ENCODE measurements at places on chromosomes 2 and 18. TPM values are rescaled to one million over a fixed set of nuclear protein-coding genes. Genes with fewer than 3 reads are reported as not detected.

GRCh38 chr2:235949567-235950472, 218.4 kb downstream of the GBX2 start:
- no peak for DNase-seq

DNA sequence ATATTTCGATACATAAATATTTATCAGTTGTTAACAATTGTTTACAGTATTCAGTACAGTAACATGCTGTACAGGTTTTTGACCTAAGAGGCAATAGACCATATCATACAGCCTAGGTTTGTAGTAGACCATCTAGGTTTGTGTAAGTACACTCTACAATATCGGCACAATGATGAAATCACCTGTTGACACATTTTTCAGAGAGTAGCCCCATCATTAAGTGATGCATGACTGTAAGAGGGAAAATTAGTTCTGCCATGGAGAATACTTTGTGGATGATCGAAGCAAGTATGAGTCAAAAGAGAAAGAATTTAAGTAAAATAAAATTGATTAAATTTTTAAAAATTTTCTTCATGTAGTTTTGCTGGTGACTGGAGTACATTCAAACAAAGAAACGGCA, 32.6 kb downstream of the VIT start:
- DNase-seq: no peak

- DNase-seq: no peak
Observed at GRCh38 chr2:38130876-38131275, 54.9 kb upstream of the CYP1B1 start.

DNA sequence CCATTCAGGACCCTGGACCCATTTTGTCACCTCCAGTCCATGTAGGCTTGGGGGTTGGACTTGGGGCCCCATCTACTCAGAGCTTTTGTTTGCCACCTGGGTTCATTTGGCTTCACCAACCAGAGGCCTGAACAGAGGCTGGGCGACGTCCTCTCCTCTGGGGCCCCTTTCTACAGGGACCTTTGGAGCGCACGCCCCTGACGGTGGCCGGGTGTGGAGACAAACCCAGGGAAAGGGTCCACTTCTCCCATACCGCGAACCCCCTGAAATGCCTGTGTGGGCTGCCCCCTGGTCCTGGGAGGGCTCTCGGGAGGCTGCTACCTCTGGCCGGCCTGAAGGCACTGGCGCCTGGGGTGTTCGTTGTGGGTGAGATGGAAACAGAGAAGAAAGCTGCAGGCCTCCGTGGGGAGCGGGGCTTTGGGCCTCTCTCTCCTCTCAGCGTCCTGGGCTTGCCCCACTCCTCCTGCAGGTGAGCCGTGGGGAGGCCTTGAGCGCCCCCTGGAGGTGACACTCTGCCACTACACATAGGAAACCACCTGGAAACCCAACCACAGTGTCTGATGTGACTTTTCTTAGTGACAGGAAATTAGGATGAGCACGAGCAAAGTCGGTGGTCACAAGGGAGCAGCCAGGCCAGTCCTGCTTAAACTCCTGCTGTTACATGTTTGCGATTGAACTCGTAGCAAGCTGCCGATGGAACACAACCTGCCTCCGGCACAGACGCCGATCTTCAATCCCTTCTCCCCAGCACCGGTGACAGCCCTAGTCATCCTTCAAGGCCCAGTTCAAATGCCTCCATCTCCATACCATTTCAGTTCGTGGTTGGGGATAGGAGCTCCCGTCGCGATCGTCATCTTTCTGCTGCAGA, 12.0 kb upstream of the NTSR2 start:
- no peak for DNase-seq

DNA sequence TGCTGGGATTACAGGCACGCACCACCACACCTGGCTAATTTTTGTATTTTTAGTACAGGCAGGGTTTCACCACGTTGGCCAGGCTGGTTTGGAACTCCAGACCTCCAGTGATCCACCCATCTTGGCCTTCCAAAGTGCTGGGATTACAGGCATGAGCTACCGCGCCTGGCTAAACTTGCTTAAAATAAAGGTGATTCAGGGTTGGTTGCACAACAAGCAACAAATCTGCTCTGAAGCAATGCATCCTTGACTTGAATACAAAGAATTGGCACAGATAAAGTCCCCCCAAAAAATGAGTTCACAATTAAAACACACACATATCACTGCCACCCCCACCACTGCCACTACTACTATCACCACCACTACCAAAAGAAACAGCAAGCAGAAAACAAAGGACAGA, 34.9 kb downstream of the CCDC88A start:
- no peak for DNase-seq

DNA sequence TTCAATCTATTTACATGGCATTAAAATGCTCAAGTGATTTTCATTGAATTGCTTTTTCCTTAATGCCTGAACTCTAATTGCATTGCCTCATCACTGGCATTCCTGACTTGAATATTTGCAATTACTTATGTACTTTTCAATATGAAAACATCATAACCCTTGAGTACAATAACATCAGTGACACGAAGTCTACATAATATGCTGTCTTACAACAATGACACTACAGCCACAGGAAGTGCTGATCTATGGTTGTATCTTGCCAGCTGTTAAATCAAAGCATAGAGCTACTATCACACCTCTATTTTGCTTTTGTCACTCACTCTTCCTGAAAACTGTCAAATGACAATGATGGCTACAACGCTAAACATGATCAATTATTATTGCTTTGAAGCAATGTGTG, 156.9 kb downstream of the CCDC102B start:
- no peak for DNase-seq

GRCh38 chr2:31031132-31031706, 107.0 kb downstream of the GALNT14 start:
- DNase-seq: no peak

DNA sequence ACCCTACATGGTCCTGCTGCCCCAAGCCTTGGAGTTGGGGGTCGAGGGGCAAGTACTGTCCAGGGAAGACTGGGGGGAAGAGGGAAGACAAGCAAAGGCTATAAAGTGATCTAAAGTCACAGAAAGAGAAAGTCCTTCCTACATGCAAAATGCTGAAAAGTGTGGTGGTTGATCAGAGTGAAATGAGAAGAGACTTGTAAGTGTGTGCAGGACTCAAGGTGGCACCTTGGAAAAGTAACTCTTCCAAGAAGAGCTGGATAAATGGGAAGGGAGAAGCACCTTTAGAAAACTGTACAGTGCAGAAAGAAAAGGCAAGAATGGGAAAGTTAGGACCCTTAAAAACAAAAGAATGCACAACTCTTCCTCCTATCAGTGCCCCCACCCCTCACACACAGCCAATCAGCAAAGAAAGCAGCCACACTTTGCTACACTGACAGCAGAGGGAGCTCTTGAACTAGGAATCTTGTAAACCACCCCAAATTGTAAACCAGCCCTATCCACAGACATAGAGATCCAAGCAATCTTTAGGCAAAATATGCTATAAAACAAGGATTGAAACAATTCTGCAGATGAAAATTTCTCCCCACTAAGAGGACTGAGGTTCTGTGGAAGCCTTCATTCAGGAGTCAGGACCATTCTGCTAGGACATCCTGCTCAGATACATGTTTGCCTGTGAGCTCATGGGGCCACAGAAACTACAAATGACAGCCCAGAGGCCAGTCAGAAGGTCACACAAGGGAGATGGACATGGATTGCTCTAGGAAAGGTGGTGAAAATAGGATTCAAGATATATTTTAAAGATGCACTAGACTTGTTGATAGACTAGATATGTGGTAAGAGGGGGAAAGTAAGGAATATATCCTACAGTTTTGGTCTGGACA, 146.4 kb downstream of the FTCDNL1 start:
- no peak for DNase-seq

DNA sequence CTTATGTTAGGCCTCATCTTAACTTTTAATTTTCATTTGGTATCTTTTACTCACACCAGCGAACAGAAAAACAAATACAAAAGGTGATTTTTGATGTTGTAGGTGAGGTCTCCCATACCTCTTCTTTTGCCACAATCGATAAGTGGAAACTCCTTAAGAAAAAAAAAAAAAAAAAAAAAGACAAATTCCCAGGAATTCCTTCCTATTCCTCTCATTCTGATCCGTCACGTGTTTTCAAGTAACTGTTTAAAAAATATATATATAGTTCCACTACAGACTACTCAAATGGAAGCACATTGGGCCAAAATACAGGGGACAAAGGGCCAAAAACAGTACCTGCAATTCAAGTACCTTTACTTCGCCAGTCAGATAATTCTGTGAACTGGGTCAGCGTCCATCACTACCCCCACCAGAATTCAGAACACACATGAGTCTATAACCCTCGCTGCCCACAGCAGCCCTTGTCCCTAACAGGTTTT, 16.5 kb downstream of the NMUR1 start:
- DNase-seq: no peak

DNA sequence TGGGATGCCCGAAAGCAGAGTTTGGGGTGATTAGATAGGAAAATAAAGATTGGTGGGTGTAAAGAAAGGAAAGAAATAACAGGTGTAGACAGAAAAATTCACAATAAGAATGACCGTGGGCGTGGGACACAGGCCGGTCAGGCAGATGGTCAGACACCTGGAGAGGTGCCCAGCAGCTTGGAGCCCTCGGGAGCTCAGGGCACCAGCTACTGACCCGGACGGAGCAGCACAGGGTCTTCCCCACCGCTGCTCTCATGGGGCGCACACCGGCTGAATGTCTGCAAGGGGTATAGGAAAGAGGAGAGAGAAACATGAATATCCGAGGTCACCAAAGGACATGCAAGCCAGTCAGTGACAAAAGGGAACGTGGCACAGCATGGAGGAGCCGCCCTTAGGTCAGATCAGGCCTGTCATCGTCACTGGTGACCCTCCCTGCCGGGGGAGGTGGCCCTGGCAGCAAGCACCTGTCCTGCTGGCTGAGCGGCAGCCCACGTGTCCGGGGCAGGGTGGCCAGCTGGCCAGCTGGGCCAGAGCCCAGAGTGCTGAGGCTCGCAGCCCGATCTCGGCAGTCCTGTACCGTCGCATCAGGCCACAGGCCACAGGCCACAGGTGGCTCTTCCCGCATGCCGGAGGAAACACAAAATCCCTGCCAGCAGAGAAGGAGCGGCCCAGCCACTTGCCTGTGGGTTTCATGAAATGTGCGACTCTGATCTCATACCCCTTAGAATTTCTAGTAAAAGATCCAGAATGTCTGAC, 112.0 kb upstream of the NDUFV2 start:
- DNase-seq: no peak

GRCh38 chr2:3430172-3430571, 50.7 kb downstream of the TRAPPC12 start:
- DNase-seq: no peak

- no peak for DNase-seq
Observed at GRCh38 chr2:114754907-114755563, 312.6 kb downstream of the DPP10 start.

DNA sequence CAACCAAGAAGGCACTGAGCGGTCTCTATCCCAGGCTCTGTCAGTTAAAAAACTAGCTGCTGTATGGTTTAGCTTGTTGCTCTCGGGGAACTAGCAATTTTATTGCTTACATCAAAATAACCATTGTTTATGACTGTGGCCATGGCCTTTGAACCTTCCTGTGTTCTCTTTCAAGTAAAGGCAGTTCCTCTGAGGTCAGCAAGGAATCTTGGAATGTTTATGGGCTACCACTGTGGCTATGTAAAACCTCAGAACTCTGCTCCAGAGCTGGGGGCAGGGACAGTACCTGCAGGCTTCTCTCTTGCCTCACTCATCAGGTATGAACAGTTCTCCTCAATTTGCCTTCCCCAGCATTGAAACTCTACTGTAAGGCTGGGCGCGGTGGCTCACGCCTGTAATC, 416.0 kb upstream of the NETO1 start:
- no peak for DNase-seq

GRCh38 chr2:18169121-18169892, 290.8 kb downstream of the KCNS3 start:
- no peak for DNase-seq

DNA sequence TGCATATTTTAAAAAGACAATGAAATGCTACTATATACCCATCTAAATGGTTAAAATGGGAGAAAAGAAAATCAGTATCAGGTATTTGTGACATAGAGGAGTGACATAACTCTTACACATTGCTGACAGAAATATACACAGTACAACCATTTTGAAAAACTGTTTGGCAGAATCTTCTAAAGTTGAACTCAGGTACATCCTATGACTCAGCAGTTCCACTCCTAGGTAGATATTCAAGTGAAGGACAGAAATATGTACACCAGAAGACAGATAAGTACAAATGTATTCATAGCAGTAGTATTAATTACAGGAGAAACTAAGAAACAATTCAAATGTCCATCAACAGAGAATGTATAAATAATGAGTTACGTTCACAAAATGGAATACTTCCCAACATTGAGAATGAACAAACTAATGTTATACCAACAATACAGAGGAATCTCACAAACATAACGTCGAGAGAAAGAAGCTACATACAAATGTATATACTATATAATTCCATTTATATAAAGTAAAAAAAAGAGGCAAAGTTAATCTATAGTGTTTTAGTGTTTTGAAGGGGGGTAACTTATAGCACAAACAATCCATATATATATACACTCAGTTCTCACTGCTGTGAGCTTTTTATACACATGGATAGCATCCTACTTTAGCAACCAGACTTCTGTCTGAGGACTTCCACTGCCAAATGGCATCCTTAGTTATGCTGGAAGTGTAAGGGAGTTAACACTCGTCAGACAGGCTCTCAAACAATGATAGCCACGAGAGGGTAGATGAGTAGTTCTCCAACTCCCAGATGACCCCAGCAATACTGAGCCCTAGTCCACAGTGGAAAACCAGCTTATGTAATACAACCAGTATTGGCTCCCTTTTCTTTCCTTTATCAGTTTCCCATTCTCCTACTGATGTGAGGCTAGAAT, 172.5 kb downstream of the NBAS start:
- DNase-seq: no peak

- no peak for DNase-seq
Observed at GRCh38 chr18:3748086-3748485, 298.1 kb downstream of the TGIF1 start.

Gene RESP18
- not detected for total RNA-seq

Gene VWA3B
- total RNA-seq: not detected

- DNase-seq: peak; percentile 57
Observed at GRCh38 chr2:134721596-134721995, 2.8 kb upstream of the TMEM163 start.

DNA sequence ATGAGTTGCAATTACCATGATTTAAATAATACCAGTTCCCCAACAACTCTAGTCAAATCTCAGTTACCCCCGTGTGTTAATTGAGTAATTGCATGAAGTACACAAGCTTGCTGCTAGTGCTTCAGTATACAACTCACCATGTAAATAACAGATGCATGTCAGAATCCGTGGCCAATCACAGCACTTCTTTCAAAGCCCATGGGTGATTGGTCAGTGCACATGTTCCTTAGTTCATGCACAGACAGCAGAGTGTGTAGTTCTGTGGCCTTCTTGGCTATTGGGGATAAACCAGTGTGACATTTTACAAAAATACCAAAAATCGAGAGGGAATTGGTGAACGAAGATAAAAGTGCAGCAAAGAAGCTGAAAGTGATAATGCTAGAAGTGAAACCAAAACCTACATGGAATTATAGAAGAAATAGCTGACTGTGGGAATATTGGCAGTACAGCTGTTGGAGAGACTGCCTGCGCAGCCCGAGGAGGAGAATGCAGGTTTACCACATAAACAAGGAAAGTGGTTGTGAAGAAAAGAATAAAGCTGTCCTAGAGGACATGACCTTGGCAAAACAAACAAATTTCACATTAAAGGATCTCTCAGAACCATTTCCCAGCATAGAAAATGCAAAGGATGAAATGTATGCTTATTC, 59.4 kb downstream of the NEDD4L start:
- no peak for DNase-seq

GRCh38 chr2:162890690-162891311, 52.2 kb upstream of the KCNH7 start:
- no peak for DNase-seq
